ENCODE measurements at places on chromosomes 2 and 18. TPM values are rescaled to one million over a fixed set of nuclear protein-coding genes. Genes with fewer than 3 reads are reported as not detected.
A peak's percentile ranks its signal among the peaks of the same experiment; 100 is the strongest.

GRCh38 chr2:22944143-22944542 is 440.8 kb upstream of the KLHL29 start:
- no peak for DNase-seq

GRCh38 chr18:52353589-52353988 is 13.6 kb downstream of the DCC start:
- no peak for DNase-seq

GRCh38 chr2:120293096-120294007 is 40.7 kb downstream of the RALB start:
- no peak for DNase-seq

- no peak for DNase-seq
Observed at GRCh38 chr18:58148954-58149471, 105.0 kb downstream of the NEDD4L start.

- no peak for DNase-seq
Observed at GRCh38 chr2:48569433-48569832, 39.5 kb downstream of the STON1 start.

- DNase-seq, result no peak
Observed at GRCh38 chr18:49139766-49140165, 189.0 kb upstream of the SMAD7 start.

DNA sequence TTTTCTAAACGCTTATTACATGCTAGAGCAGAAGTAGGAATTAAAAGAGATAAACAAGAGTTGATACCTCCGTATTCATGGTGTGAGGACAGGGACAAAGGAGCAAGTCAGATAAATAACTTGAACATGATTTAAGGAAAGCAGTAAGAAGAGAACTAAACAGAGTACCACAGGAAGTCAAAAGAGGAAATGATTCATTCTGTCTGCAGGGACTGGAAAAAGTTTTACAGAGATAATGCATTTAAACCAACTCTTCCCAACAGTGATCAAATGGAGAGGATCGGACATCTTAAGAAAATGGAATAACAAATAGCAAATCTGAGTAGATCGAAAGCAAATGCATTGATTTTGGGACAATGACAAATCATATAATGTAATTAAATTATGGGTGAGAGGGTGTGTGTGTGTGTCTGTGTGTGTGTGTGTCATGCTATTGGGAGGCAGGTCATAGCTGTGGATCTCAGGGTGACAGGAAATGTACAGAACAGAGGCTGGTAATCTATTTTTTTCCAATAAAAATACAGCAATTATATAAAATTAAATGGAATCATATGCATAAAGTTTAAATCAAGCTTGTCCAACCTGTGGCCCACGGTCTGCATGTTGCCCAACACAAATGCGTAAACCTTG is 113.4 kb downstream of the MC4R start:
- no peak for DNase-seq

DNA sequence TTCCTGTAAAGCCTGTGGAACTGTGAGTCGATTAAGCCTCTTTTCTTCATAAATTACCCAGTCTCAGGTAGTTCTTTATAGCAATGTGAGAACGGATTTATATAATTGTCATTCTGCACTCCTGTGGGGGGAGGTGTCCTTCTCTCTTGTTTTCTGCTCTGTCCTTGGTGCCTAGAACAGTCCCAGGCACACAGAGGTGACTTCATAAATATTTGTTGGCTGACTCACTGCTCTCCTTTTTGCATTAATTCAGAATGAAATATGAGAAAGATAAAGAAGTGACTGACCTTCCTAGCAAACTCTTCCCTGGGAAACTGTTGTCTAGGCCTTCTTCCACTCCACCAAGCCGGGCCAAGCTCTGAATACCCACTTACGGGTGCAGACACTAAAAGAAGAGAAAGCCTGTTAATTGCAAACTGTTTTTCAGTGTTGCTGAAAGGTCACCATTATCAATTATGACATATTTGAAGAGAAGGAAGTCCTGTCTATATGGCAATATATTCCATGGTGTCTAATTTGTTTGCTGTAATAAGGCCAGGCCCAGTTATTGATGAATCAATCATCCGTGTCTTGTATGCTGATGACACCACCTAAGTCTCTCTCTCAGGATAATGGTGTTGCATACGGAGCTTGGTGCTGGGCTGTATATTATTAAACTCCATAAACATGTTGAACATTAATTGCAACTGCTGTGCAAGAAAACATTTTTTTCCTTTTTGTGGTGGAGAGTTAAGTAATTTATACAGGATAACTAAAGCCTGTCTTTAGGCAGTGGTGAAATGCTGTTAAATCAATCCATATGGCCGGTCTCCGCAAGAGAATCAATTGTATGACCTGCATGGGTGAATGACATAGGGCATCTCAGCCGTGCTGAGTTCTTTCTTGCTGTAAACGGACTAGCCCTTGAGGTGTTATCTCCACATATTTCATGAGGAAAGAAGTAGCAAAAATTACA is 567.5 kb downstream of the SLC4A3 start:
- no peak for DNase-seq

- no peak for DNase-seq
Observed at GRCh38 chr2:237955640-237956401, 11.0 kb upstream of the UBE2F start.

DNA sequence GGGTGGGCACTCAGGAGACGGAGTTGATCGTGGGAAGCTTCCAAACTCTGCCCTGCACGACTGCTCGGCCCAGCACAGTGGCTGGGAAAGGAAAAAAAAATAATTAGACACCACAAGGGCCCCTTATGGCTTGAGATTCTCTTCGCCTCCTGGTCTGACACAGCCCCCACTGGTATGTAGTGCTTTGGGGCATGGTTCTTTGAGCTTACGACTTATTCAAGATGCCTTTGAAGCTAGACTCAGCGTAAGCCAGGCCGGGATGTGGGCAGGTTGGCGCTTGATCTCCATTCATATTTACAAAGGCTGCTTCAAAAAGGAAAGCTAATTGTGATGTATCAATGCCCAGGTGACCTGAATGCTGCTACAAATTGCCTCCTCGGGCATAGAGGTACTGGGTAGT is 50.5 kb downstream of the CXCR4 start:
- DNase-seq, result no peak

DNA sequence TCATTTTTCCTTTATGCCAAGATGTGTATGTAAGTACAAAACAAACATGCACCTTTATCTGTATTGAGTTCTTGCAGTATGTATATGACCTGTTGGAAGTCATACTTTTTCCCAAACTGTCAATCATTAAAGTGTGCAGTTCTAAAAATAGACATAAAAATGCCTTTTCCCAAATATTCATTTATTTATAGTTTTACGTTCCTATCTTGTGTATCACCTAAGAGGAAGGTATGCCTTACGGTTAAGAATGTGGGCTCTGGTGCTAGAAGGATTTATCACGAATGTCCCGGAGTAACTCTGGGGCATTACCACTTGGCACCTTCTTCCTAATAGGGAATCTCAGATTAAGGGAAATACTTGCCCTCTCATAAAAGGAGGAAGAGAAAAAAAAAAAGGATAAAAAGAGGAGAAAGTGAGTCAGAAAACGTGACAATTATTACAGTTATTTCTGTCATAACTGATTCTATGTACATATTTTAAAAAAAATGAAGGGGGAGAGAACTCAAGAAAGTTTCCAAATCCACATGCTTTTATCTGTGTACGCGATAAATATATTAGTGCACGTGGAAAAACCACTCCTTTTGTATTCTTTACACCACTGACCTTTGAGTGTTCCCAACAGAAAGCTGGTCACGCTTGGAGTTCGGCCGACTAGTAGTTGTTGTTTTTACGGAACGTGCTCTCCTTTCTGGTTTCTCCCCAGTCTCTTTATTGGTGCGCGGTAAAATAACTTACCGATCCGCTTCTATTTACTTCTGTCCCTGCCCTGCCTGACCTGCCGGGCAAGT is 721 bp downstream of the MCEE start:
- DNase-seq, result peak; percentile 12

GRCh38 chr2:55672630-55673029 is 21.0 kb downstream of the PNPT1 start:
- no peak for DNase-seq

- DNase-seq, result no peak
Observed at GRCh38 chr18:21463718-21464117, 136.8 kb downstream of the ESCO1 start.

GRCh38 chr2:107359021-107359420 is 467.7 kb upstream of the RGPD4 start:
- no peak for DNase-seq

DNA sequence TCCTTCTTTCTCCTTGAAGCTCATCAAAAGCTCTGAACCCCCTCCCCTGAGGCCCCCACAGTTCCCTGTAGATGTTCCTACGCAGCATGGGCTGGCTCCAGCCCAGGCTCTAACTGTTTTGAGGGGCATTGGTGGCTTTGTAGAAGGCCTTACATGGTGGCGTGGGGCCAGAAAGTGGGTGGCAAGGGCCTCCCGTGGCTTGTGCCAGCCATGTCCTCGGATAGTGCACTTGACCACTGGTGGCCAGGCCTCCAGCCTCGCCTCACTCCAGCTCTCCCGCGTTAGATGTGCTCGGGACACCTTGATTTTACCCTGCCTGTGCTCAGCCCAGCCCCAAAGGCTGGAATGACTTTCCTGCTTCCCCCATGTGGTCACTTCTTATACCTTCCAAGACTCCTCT is 92.9 kb downstream of the TWIST2 start:
- DNase-seq, result no peak

DNA sequence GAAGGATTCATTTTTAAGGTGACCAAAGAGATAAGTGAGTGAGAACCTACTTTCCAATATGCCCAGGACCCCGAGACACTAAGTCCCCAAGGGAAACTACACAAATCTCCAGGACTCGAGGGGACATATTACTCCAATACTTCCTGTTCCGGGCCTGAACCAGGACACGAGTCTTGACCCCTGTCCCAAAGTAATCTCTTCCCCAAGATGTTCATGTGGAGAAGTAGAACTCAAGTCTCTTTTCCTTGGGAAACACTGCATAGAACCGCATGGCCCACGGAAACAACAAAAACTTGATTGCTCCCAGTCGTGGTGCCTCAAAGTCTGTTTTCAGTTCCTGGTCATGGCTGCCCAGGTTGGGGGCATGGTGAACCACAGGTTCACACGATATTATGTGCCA is 87.2 kb upstream of the ZEB2 start:
- DNase-seq, result no peak

- DNase-seq, result peak; percentile 59
Observed at GRCh38 chr18:9673296-9674251, 34.5 kb upstream of the RAB31 start.

Gene CIDEA
- not detected for total RNA-seq

Gene HAUS1
- 86.3 TPM for total RNA-seq

Gene ARHGAP15
- not detected for total RNA-seq

Gene ZAP70
- total RNA-seq, result not detected

Gene TUBB8B
- 3.9 TPM for total RNA-seq

Gene SCN2A
- 0.05 TPM for total RNA-seq

Gene GPR45
- total RNA-seq, result 0.29 TPM

Gene IL1RL2
- total RNA-seq, result not detected

Gene EFEMP1
- 283 TPM for total RNA-seq

Gene PRSS56
- not detected for total RNA-seq

Gene INHBB
- total RNA-seq, result 0.09 TPM

Gene IL1RN
- not detected for total RNA-seq
